Stimulated activated CD8-positive, alpha-beta memory T cell treated with anti-CD3 and anti-CD28 coated beads, Interleukin-2, amount 100 ng/mL, for 48 hours (primary cell): ENCODE measurements at places on chromosomes 7 and 10.

GRCh38 chr7:85025312-85025756, 161.5 kb downstream of the SEMA3D start:
- DNase-seq = no peak

DNA sequence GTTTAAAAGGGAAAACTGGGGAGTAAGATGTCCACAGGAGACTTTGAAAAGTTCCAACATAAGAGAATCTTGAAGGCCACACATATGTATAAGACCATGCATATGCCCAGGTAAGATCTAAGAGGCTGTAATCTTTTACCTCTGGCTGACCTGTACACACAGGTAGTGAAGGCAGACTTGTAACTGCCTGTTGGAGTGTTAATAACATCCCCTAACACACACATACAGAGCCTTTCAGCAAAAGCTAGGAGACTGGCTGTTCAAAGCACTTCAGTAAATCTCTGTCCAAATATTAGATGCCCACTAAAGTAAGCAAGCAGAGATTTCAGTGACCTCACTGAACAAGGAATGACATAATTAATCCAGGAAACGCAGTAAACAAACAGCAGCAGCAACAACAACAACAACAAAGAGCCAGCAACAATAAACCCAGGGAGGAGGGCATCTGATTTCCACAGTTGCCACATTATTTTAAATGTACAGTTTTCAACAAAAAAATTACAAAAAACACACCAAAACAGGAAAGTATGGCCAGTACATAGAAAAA, 15.0 kb downstream of the CYP51A1 start:
- no peak for DNase-seq

DNA sequence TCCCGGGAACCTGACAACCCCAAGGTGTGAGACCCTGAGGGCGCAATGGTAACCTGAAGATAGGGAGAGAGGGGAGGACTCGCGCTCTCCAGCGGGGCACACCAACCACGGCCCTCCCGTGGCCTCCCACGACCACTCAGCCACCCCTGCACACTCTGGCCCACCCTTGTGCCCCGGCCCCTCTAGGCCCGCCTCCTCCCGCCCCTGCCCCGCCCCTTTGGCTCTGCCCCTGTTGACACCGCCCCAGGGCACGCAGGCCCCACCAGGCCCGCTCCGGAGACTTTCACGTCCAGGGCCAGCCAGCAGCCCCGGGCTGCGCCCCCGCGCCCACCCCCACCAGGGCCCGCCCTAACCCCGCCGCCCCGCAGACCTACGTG, 10.9 kb downstream of the ATG9B start:
- no peak for DNase-seq

GRCh38 chr7:30463405-30464145, 15.0 kb downstream of the NOD1 start:
- DNase-seq = no peak

DNA sequence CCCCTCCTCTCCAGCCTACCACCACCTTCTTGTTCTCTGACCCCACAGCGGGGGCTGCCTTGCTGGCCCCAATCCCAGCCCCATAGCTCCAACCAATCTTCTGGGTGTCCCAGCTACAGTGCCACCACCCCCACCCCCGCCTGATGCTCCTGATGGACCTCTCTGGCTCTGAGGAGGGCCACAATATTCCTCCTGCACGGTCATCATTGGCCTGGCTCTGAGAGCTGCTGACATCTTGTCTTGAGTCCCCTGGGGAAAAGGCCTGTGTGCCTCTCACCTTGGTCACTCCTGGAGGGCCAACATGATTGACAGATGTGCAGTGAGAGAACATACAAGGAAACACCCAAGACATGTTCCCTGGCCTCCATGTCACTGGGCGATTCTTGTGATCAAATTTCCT, 7.6 kb downstream of the GDF2 start:
- DNase-seq = no peak

DNA sequence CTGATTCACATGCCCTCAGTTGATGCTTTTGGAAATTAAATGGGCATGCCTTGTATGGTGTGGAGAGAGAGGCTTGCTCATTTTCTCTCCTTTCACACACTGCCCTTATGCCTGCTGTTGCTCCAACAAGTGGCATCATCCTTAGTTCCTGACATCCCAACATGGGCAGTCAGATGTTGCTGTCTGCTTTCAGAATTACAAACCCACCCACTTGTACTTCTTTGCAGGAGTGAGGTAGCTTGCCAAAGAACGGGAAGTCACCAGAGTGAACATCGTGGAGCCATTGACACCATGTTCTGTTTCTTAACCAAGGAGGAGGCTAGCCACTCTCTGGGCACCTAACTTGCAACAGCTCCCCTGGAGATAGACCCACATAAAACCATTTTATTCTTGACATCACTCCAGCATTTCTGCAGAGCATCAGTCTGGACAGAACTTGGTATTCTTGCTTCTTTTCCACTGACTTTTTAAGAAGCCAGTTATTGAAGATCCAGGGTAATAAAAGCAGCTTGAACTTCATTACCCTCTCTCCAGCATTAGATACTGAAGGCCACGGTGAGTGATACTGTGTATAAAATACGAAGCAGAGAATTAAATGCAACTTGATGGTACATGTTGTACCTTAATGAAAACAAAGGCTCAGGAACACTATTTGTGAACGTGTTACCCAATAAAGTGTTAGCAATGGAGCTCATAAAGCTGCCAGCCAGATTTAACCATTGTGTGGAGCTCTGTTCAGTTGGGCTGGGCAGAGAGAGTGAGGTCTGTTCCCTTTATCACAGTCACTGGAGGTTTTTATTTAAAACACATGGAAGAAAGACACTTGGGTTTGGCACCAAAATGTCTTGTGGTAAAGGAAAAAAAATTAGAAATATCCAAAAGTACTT, 195.8 kb upstream of the HABP2 start:
- DNase-seq = no peak

- no peak for DNase-seq
Measured at GRCh38 chr10:74008212-74008731, 10.4 kb downstream of the VCL start.
